ENCODE measurements at places on chromosomes 1 and 21. TPM values are rescaled to one million over a fixed set of nuclear protein-coding genes. Genes with fewer than 3 reads are reported as not detected.

Gene ELK4
- 8.6 TPM for total RNA-seq

Gene GNAT2
- under 0.01 TPM for total RNA-seq

Gene C1orf50
- 5.9 TPM for total RNA-seq

Gene SYT6
- not detected for total RNA-seq

Gene PDZK1IP1
- 0.58 TPM for total RNA-seq

Gene RNASEL
- 10.5 TPM for total RNA-seq

Gene LCE1C
- not detected for total RNA-seq

Gene PKLR
- not detected for total RNA-seq

Gene VSIG8
- not detected for total RNA-seq

Gene DNM3
- 0.77 TPM for total RNA-seq

Gene FAM72A
- total RNA-seq = 7.3 TPM

Gene NCAM2
- 11.6 TPM for total RNA-seq

Gene OLFM3
- total RNA-seq = not detected

Gene KCNT2
- total RNA-seq = 2.8 TPM

Gene PGLYRP4
- total RNA-seq = not detected

Gene ATF3
- total RNA-seq = 14.9 TPM

Gene ZBED6
- total RNA-seq = 10.0 TPM

Gene TNFRSF9
- 0.28 TPM for total RNA-seq

Gene FAM110D
- total RNA-seq = under 0.01 TPM

Gene HSD3B1
- total RNA-seq = not detected

Gene CYP4B1
- 0.28 TPM for total RNA-seq

Gene CLEC20A
- not detected for total RNA-seq
